ENCODE measurements at places on chromosomes 2 and 18. TPM values are rescaled to one million over a fixed set of nuclear protein-coding genes. Genes with fewer than 3 reads are reported as not detected.

IL36RN gene
- total RNA-seq = not detected

GRCh38 chr2:100246163-100247145 is 75.8 kb downstream of the LONRF2 start:
- H3K27me3 ChIP-seq = peaks cover 3% of the 10 kb centered on the region
- H3K36me3 ChIP-seq = no peaks in the 10 kb centered on the region
- no peak for DNase-seq
- H3K27ac ChIP-seq = no peak overlapping the region

DNA sequence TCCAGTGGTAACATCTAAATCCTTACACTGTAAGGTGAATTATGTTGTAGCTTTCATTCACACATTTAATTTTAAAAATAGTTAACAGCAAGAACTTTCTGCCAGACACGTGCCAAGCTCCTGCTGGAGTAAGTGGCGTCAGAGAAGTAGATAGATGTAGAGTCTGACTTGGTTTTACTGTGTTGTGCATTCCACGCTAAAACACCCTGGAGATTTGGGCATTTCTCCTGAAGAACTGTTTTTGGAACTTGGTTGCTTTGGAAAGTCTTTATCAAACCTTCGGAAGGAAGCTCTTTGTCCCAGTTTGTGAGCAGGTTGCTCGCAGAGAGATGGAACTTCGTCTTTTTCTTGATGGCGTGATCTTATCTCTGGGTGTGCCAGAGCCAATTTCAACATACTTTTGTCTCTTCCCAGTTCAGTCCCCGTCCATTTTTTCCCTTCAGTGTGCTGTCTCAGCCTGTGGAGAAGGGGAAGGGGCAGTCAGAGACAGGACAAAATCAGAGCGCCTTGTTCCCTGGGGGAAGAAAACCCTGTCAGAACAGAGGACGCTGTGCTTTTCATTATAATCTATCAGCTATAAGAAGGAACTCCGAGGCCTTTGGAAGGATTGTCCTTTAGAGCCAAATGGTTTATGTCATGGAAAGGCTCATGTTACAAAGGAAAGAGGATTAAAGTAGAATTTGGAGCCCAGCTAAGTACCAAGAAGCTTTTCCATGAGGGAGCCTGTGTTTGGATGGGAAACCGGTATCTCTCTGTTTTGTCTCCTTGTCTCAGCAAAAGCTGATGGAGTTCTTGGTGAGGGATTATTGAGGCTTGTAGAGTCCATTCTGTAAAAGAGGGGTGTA is 18.9 kb downstream of the GRHL1 start:
- no peaks in the 10 kb centered on the region for H3K27me3 ChIP-seq
- no peaks in the 10 kb centered on the region for H3K36me3 ChIP-seq
- no peak overlapping the region for H3K4me3 ChIP-seq
- DNase-seq = no peak
- peaks cover 27% of the 10 kb centered on the region for H3K4me1 ChIP-seq

DNA sequence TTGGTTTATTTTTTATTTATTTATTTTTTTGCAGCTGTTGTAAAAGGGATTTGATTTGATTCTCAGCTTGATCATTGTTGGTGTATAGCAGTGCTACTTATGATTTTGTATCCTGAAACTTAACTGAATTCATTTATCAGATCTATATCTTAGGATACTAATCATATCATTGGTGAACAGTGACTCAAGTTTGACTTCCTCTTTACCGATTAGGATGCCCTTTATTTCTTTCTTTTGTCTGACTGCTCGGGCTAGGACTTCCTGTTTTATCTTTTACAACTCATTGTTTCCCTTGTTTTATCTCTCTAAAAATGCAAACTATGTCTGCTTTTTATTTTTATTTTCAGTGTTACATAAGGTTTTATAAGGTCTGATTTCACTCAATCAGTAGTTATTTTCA is 23.6 kb downstream of the SP100 start:
- no peak overlapping the region for H3K4me3 ChIP-seq
- peak overlapping the region; percentile 61 for H3K27ac ChIP-seq
- no peaks in the 10 kb centered on the region for H3K27me3 ChIP-seq
- H3K4me1 ChIP-seq = peaks cover 46% of the 10 kb centered on the region
- H3K36me3 ChIP-seq = peaks cover 19% of the 10 kb centered on the region

DNA sequence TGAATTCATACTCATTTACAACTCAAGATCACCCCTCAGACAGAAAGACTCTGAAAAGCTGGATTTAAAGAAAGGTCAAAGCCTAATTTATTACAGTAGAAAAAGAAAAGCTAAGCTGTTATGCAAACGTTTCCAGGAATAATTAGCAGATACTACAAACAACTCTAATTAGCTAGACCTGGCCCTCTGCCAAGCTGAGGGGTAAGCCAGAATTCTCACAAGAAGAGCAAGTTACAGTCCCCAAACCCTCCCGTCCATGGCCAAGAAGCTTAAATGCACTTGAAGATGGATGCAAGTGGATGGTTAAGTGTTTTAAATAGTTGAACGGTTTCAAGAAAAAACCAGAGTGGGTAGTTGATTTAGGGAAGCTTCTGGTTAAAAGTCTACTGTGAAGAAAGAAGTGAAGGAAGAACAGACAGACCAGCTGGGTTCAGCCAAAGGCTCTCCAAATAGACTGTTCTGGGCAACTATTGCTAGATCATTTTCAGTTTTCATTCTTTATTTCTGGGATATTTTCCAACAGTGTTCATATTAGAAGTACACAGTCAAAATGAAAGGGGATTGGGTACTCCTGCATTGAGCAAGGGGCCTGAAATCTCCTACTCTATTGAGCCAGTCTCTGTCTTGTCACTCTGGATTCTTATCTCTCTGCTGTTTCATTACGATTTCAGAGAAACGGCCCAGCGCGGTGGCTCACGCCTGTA is 4.8 kb downstream of the LMAN2L start:
- no peak overlapping the region for H3K4me3 ChIP-seq
- peaks cover 23% of the 10 kb centered on the region for H3K4me1 ChIP-seq
- H3K36me3 ChIP-seq = peaks cover 46% of the 10 kb centered on the region
- no peak for DNase-seq

DNA sequence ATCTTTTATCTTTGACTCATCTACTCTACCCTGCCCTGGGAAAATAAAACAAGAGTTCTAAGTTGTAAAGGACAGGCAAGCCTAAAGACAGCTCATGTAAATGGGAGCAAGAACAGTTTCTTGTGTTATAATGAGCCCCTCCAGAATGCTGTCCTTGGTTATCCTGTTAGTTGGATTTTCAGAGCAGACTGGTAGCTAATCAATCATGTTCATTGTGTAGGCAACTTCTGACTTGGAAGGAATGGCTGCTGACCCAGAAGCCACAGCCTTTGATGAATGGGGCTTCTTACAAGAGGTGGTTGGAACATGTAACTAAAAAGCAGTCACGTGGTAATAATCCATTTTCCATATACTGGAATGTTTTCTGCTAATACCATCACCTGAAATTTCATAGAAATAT is 254.2 kb downstream of the AGPS start:
- no peaks in the 10 kb centered on the region for H3K36me3 ChIP-seq
- H3K27me3 ChIP-seq = peaks cover 3% of the 10 kb centered on the region
- no peak overlapping the region for H3K4me3 ChIP-seq
- H3K4me1 ChIP-seq = no peaks in the 10 kb centered on the region
- no peak for DNase-seq

RNU2-63P gene
- total RNA-seq = not detected

DNA sequence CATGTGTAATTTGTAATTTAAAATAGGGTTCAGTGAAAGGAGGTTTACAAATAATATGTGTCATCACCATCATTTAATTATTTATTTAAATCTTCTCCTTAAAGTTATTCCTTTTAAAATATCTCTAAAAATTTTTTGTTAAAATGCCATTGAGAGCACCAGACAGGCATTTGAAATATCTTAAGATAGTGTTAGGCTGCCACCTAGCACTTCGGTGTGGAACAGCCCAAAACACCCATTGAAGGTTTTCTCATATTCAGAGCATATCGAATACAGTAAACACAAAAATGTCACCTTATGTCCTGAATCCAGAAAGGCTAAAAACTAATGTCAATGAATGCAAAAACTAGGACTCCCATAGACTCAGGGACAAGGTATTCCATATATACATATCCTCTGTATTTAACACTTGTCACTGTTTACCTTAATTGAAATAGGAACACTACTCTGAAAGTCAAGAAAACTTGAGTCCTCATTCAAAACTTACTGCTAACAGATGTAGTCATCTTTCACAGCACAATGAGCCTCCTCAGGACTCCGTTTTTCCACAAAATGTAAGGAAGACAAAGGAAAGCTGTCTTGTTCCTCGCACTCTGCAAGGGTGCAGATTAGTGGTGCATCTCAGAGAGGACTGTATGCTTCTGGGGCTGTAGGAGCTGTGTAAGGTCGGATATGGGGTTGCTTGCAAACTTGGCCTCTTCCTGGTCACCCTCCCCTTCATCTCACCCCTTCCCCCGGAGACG is 329.5 kb downstream of the PAX3 start:
- no peak overlapping the region for H3K27ac ChIP-seq
- H3K27me3 ChIP-seq = no peaks in the 10 kb centered on the region
- H3K36me3 ChIP-seq = no peaks in the 10 kb centered on the region
- H3K4me1 ChIP-seq = no peaks in the 10 kb centered on the region
- DNase-seq = peak; percentile 85

- no peaks in the 10 kb centered on the region for H3K27me3 ChIP-seq
- peak overlapping the region; percentile 41 for H3K4me3 ChIP-seq
- no peaks in the 10 kb centered on the region for H3K36me3 ChIP-seq
- peak overlapping the region; percentile 87 for H3K27ac ChIP-seq
- peak; percentile 94 for DNase-seq
These were observed 3.7 kb downstream of the PLEK start for GRCh38 chr2:68368654-68369336.

HDLBP gene
- 1,414 TPM for total RNA-seq

- H3K36me3 ChIP-seq = peaks cover 5% of the 10 kb centered on the region
- H3K27me3 ChIP-seq = peaks cover 6% of the 10 kb centered on the region
- no peak for DNase-seq
- peaks cover 13% of the 10 kb centered on the region for H3K4me1 ChIP-seq
- H3K4me3 ChIP-seq = peak overlapping the region; percentile 80
These were observed 1.1 kb downstream of the TRAF3IP1 start for GRCh38 chr2:238321467-238321866.

GRCh38 chr2:62566847-62567246 is 60.9 kb upstream of the TMEM17 start:
- peaks cover 13% of the 10 kb centered on the region for H3K4me1 ChIP-seq
- DNase-seq = no peak
- no peak overlapping the region for H3K4me3 ChIP-seq
- H3K27me3 ChIP-seq = no peaks in the 10 kb centered on the region
- H3K27ac ChIP-seq = no peak overlapping the region

ALPI gene
- total RNA-seq = not detected

Data from osteoblast (primary cell).